ENCODE measurements at places on chromosomes 1 and 21. TPM values are rescaled to one million over a fixed set of nuclear protein-coding genes. Genes with fewer than 3 reads are reported as not detected.

GRCh38 chr1:1189111-1189510 lies 15.4 kb downstream of the TTLL10 start:
- DNase-seq, result no peak

- peak; percentile 9 for DNase-seq
These were observed 31.8 kb downstream of the UBE2U start for GRCh38 chr1:64235181-64235580.

- no peak for DNase-seq
These were observed 107.2 kb downstream of the PLPPR5 start for GRCh38 chr1:98897479-98897878.

Gene SIM2
- total RNA-seq, result not detected

Gene CLIC6
- total RNA-seq, result 0.04 TPM

Gene NR1I3
- total RNA-seq, result not detected

- DNase-seq, result no peak
These were observed 3.7 kb upstream of the DVL1 start for GRCh38 chr1:1352786-1353388.

- DNase-seq, result no peak
These were observed 310.2 kb upstream of the ADAMTS5 start for GRCh38 chr21:27277110-27277509.

DNA sequence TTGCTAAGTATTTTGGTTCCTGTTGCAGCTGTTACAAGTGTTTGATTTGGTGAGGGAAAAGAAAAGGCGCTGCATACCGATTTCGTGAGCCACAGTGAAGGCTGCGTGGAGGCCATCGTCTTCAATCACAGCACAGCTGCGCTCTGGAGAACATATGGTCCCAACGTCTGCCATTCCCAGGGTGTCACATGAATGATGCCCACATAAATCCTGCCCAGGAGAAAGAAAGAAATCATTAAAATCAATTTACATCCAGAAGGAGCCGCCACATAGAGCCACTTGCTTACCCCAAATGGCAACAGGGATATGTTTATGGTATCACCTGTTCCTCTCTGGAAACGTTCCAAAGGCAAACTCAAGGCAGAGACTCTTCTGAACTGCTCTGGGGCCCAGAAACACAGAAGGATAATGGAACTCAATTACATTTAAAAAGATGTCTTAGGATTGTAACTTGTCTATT lies 12.2 kb downstream of the ADAMTS5 start:
- no peak for DNase-seq

Gene DDX59
- total RNA-seq, result 14.0 TPM

Gene VANGL2
- 8.0 TPM for total RNA-seq

GRCh38 chr1:246722720-246723119 lies 1.5 kb upstream of the SCCPDH start:
- DNase-seq, result no peak

GRCh38 chr1:14745789-14746188 lies 147.3 kb downstream of the KAZN start:
- no peak for DNase-seq

DNA sequence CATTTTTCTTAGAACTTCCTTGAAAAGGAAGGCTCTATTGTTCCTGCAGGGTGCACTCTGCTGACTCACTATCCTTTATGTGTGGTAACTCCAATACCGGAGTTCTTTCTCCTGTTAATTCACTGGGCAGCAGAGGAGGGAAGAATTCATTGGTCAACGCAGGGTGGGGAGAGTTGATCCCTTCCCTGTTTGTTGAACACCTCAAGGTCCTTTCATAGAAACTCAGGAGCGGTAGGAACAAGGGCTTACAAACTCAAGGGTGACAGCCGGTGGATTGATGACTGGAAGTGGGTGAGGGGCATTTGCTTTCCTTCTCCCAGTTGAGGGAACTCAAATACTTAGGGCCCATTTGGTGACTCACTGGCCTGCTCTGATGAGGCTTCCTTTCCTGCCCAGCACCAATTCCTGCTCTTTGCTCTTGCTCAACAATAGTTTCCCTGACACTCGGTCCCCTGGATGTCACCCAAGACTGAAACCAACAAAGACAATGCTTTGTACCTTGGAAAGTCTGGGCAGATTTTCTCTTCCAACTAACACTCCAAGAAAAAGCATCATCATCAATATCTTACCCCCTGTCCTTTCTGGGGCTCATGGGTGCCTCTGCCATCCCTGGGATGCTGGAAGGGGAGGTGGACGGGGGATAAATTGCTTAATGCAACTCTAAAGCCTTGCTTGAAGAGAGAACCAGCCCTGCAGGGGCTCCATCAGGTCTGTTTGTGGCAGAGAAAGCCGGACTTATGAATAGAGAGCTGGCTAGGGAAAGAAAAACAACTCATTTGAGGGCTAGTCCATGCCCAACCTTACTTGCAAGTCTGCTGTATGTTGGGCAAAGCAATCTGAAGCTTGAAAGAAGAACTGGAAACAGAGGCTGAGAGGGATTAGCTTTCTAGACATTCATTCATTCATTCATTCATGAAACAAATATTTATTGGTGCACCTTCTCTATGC lies 9.3 kb downstream of the SLC26A9 start:
- no peak for DNase-seq

Gene COL6A2
- 0.17 TPM for total RNA-seq

DNA sequence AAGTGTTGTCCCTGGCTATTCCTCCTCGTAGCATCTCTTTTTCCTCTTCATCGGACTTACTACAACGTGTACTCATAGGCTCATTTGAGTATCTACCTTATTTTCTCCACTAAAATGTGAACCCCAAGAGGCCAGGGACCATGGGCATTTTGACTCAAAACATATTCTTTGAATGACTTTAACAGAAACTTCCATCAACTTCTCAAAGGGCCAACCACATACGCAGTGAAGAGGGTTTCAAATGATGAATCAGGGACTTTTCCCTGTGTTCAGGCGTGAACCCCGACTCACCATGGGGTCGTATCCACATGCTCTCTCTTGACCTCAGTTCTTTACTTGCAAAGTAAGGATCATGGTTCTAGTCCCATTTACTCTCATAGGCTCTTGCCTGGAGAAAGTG lies 20.2 kb upstream of the GPR137B start:
- no peak for DNase-seq

GRCh38 chr1:2523191-2523890 lies 3.1 kb downstream of the PANK4 start:
- no peak for DNase-seq

Gene LYPD8
- total RNA-seq, result not detected

- DNase-seq, result no peak
These were observed 8.5 kb upstream of the NBL1 start for GRCh38 chr1:19635646-19636045.

Gene DENND2D
- total RNA-seq, result 13.3 TPM

GRCh38 chr1:234139966-234140365 lies 233.3 kb upstream of the COA6 start:
- DNase-seq, result peak; percentile 95

- DNase-seq, result no peak
These were observed 14.7 kb upstream of the RASSF5 start for GRCh38 chr1:206492589-206492988.

Gene HSD3B2
- total RNA-seq, result not detected

DNA sequence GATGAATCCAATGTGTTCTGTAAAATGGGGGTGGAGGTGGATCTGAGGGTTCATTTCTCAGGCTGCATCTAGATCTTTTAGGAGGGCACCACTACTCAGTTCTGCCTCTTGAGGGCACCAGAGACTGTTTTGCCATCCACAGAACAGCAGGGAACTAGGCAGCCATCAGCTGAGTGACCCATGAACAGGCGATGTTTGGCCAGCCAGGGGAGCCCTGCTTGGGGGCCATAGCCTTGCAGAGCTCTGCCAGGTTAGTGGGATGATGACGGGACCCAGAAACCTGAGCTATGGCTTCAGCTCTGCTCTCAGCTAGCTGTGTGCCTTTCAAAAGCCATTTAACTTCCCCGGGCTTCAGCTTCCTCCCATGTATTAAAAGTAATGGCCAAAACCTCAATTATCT lies 13.4 kb upstream of the NOS1AP start:
- DNase-seq, result peak; percentile 40

Gene KCNK2
- total RNA-seq, result 0.31 TPM

GRCh38 chr1:150875197-150876118 lies 941 bp downstream of the ARNT start:
- DNase-seq, result peak; percentile 19

GRCh38 chr21:15289896-15290841 lies 225.4 kb upstream of the NRIP1 start:
- no peak for DNase-seq

Gene BCAN
- not detected for total RNA-seq

DNA sequence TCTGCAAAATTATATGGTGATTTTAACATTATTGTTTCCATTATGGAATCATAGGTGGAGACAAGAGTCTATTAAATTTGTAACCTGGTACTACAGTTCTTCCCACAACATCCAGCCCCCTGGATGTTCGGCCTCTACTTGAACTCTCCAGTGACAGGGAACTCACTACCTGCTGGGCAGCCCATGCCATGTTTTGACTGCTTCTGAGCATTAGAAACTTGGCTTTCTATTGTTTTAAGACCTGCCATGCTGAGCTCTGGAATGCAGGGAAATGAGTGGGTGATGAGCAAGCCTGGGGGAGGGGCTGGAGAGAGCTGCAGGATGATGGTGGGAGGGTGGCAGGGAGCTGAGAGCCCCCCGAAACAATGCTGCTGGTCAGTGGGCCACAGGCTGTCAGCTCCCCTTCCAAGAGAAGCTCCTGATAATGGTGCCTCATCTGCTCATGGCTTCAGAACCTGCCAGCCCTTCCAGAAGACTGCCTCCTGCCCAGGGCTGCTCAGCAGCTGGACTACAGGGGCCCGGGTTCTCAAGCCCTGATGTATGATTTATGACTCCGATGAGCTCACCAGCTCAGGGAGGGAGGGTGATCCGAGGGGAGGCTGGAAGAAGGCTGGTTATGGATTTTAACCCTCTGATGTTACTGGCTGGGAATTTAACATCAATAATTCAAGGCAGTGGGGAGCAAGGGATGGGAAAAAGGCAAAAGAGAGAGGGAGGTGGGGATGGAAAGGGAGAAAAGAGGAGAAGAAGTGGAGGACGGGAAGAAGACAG lies 205.0 kb downstream of the HIVEP3 start:
- peak; percentile 70 for DNase-seq

GRCh38 chr1:70112838-70113237 lies 92.5 kb downstream of the LRRC40 start:
- DNase-seq, result no peak

DNA sequence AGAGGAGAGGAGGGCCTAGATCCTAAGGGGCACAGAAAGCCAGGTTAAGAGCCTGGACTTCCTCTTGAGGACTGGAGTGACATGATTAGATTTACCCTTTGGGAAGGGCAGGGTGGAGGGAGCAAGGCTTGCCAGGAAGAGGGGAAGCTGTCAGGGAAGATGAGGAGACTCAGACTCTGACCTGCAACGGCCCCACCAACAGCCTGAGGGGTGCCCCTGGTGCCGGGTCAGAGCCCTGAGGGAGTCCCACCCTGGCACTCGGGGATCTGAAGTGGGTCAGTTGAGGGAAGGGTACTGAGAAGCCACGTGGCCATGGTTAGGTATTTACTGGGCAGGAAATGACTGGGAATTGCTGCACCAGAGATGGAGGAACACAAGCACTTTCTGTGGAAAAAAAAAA lies 9.8 kb downstream of the ECE1 start:
- DNase-seq, result no peak

DNA sequence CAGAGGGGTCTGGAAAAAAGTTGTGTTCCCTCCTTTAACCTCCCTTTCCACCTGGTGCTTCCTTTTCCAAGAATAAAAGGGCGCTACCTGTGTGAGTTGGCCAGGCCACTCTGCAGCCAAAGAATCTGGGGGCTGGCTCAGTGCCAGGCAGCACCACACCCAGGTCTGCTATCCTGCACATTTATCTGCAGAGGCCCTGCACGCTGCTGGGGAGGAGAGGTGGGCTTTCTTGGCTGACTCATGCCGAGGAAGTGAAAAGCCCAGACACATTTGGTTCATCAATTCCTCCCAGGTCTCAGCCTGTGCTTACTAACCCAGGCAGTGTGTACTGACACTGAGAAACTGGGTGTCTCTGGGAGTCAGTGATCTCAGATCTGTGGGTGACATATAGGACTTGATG lies 79.8 kb upstream of the F3 start:
- peak; percentile 96 for DNase-seq

- peak; percentile 49 for DNase-seq
These were observed 2.3 kb downstream of the SLC2A5 start for GRCh38 chr1:9066945-9067807.

Gene FCGR2B
- not detected for total RNA-seq

Gene TSPEAR
- not detected for total RNA-seq

Gene COL16A1
- total RNA-seq, result 125 TPM

Gene LMX1A
- not detected for total RNA-seq

GRCh38 chr1:247037511-247038320 lies 29.9 kb upstream of the ZNF695 start:
- DNase-seq, result no peak

Gene SPRR4
- total RNA-seq, result 0.18 TPM

Gene CNR2
- total RNA-seq, result not detected

DNA sequence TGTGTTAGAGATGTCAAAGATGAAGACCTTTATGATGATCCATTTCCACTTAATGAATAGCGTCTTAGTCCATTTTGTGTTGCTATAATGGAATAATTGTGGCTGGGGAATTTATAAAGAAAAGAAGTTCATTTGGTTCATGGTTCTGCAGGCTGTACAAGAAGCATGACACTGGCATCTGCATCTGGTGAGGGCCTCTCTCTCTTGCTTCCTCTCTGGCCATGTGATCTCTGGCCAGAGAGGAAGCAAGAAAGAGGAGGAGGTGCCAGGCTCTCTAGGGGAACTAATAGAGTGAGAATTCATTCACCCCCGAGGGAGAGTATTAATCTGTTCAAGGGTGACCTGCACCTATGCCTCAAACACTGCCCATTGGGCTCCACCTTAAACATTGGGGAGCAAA lies 242.8 kb downstream of the DISC1 start:
- DNase-seq, result no peak

DNA sequence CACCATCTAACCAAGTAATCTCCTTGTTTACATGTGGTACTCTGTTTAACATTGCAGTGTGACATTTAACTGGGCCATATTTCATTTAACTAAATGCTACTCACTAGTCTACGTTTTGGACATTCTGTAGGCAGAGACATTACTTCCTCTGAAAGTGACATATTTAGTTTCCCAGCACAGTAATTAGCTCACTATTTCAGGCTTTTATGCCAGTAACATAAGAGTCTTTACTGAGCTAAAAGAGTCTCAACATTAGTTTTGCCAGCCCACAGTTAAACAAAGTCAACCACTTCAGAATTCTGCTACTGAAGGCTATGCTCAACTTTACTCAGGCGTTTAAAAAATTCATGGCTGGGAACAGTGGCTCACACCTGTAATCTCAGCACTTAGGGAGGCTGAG lies 2.6 kb upstream of the TNFRSF9 start:
- DNase-seq, result no peak
